ENCODE measurements at places on chromosomes 3 and 15.

GRCh38 chr15:48833526-48834239, 22.8 kb upstream of the CEP152 start:
- no peak for DNase-seq

- DNase-seq, result no peak
These were observed 31.1 kb downstream of the EIF1B start for GRCh38 chr3:40340541-40341170.

DNA sequence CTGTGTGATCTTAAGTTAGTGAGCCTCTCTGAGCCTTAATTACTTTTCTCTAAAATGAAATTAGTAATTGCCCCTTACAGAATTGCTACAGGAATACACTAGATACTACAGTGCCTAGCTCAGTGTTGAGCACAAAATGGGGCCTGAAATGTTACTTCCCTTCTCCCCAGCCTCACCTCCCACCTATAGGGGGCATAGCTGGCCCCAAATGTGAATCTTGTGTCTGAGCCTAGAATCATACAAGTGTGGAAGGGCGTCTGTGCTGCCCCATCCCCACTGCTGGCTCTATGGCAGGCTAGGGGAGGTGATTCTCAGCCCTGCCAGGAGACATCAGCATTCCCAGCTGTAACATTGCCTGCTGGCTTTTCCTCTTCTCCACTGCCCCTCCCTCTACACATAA, 42.7 kb downstream of the IFT122 start:
- DNase-seq, result no peak

DNA sequence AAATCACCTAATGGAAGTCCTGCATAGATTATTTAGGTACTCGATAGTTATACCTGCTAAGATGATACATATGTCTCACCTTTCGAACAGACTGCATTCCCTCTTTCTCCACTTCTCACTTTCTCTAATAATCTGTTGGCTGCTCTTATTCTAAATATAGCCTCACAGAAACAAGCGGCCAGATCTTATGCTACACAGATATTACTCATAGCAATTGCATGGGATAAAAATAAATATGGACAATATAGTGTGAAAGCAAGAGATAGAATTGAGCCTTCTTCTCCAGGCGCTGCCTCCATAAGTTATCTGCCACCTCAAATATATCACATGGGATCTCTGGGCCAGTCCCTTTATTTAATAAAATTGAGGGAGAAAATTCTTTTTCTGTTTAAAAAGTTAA, 29.5 kb upstream of the TGFBR2 start:
- no peak for DNase-seq

GRCh38 chr3:67739851-67740250, 85.4 kb upstream of the SUCLG2 start:
- DNase-seq, result no peak

DNA sequence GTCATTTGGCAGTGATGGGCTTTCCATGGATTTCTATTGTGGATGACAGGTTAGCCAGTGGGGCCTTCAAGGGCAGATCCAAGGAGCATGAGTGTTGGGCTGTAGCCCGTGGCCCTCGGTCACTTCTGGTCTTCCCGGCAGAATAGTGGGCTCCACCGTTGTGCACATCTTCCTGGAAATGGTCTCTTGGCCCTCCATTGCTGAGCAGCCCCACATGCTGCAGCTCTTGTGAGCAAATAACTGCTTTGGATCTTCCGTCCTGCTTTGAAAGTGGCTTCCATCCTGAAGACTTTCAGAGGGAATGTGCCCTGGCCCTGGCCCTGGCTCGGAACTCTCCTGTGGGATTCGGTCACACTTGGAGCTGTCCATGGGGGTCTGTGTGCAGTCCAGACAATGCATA, 102.8 kb downstream of the SNRPN start:
- DNase-seq, result no peak

GRCh38 chr15:87573039-87573438, 683.5 kb downstream of the NTRK3 start:
- no peak for DNase-seq

DNA sequence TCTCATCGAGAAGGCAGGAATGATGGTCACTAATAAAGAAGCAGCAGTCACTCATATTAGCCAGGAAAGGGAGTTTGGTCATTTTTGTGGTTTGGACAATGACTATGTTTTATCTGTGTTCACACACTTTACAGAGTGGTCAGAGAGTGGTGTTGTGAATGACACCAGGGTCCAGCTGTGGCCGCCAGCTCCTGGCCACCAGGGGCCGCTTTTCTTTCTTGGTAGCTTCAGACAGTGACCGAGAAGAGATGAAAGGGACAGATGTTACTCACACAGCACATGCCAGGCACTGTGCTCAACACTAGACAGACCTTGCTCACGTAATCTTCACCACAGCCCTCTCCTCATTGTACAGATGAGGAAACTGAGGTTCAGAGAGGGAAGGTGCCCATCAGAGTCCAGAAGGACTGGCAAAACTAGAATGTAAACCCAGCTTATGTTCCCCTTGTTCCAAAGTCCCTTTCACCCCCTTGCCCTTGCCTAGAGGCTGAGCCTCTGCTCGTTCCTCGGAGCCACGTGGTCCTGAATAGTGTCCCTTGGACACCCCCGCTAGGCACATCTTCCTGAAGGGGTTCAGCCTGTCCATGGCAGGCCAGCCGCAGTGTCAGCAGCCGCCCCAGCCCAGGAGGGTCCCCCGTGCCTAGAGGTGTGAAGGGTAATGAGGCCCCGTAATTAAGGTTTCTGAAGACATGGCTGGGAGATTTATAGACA, 55.6 kb downstream of the CYP11A1 start:
- DNase-seq, result no peak

GRCh38 chr3:69212411-69213160, 90.2 kb upstream of the LMOD3 start:
- no peak for DNase-seq

GRCh38 chr15:32861761-32862160, 144.0 kb downstream of the GREM1 start:
- DNase-seq, result no peak

- no peak for DNase-seq
These were observed 18.9 kb downstream of the SH3BP5 start for GRCh38 chr3:15313461-15313860.
